ENCODE measurements at places on chromosomes 6 and 20.

DNA sequence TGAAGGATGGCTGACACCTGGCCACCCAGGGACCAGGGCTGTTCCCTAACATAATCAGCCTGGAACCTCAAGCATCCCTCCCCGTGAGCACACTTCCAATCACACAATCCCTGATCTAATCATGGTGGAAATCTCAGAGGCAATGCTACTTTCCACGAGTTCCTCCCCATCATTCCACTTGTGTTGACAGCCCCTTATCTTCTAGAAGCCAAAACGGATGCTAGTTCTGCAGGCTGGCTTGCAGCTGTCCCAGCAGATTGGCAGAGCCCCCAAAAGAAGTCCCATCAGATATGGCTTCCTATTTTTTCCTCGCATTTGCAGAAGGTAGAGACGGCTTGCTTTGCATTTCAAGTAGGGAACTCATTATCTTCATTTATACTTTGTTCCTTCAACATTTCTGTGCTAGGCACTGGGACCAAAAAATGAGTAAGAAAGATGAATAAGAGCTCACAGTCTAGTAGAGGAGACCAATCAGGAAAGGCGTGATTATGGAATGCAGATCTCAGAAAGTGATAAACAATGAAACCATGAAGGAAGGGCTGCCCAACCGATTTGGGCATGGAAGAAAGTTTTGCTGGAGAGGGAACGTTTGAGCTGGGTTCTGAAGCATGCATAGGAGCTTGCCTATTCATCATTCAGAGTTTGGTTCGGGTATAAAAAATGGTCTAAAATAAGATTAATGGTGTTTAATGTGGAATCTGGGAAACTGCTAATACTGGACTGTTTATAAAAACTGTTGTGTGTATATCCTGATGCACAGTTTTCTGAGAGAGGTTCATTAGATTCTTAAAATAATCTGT, 44.6 kb upstream of the TBC1D7 start:
- no peak for DNase-seq

- no peak for DNase-seq
Measured at GRCh38 chr6:2414885-2415547, 169.6 kb upstream of the GMDS start.

DNA sequence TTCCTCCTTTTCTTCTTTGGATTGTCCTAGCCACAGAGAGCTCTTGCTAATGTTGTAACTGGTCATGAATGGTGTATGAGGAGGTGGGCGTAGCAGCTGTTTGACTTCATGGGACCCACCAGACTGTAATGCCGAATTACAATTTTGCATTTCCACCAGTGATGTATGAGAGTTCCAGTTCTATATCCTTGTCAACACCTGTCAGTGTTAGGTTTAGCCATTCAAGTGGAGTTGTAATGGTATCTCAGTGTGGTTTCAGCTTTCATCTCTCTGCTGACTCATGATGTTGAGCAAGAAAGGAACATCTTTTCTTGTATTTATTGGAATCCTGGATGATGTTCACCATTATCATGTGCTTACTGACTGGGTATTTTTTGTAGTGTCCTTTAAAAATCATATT, 5.1 kb downstream of the IGF2R start:
- DNase-seq: no peak

DNA sequence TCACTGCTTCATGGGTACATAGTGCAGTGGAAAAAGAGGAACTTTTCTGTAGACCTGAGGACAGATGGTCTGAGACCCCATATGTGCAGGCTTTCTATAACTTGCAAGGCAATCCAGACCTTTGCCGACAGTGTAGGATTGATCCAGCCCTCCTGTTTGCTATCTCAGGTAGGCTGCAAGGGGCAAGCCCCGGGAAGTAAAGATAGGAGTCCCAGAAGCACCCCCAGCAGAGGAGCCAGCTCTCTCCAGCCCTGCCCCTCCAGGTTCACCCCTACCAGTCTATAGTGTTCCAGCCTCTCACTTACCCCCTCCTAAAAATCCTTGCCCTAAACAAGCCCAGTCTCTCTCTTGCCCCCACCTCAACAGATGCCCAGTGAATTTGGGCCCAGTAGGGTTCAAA, 96.2 kb downstream of the FAXC start:
- DNase-seq: no peak

GRCh38 chr6:40299681-40300080, 287.5 kb downstream of the LRFN2 start:
- no peak for DNase-seq

- no peak for DNase-seq
Measured at GRCh38 chr20:4942331-4942730, 59.0 kb downstream of the SLC23A2 start.
